GM23338 (cell line): ENCODE measurements at places on chromosomes 3 and 15. TPM values are rescaled to one million over a fixed set of nuclear protein-coding genes. Genes with fewer than 3 reads are reported as not detected.

Gene UBA7
- total RNA-seq = 0.14 and 0.50 TPM in 2 replicates

- DNase-seq = no peak
Observed at GRCh38 chr3:172355836-172356235, 92.4 kb downstream of the GHSR start.

DNA sequence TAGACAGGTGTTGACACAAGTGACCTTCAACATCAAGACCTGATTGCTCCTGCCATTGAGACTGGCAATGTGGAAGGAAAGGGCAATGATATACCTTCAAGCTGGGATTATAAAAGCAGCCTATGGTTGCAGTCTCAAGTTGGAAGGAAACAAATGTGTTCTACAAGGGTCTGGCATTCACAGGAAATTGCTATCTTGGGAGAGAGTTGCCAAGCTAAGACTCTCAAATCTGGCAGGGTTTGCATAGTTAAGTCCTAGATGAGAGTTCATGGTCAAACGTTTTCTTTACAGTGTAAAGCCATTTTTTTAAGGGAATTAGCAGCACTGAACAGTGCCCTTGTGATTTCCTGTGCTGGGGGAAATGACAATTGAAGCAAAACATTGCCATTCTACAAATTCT is 546.9 kb upstream of the CFAP20DC start:
- no peak for DNase-seq

DNA sequence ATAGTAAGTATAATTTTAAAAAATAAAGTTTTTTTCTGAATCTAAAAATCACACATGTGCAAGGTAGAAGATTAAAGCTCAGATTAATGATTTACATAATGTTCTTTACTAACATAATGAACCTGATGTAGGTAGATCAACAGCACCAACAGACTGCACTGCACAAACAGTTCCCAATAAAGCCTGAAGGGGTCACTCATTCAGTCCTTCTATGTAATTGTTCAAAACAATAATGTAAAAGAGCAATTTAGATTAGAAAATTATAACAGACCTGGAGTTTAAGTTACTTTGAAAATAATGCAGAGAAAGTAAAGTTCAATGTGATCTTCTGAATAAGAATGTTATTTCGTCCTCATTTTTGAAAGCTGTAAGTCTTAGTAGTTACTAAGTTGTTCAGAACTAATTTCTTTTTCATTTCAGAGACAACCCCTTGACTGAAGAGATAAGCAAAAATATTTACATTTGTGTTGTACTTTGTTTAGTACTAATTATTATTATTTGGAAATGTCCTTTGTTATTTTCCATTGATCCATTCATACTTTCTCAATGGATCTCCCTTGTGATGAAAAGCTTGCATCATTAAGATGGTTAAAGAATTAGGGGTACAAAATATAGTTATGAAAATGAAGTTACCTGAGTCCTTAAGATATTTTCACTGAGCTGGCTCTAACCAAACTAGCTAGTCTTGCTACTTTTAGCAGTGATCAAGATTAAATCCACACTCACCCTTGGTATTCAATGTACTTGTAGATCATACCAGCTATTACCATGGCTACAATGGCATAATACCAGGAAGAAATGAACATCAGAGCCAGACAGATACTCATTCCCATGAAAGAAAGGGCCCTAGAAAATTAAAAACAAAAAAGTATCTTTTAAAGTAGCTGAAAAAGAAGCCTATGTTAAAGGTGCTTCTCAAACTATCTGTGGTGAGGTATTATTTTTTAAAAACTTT is 16.8 kb downstream of the EMC4 start:
- peak; percentile 56 for DNase-seq
